ENCODE measurements at places on chromosomes 7 and 10.

DNA sequence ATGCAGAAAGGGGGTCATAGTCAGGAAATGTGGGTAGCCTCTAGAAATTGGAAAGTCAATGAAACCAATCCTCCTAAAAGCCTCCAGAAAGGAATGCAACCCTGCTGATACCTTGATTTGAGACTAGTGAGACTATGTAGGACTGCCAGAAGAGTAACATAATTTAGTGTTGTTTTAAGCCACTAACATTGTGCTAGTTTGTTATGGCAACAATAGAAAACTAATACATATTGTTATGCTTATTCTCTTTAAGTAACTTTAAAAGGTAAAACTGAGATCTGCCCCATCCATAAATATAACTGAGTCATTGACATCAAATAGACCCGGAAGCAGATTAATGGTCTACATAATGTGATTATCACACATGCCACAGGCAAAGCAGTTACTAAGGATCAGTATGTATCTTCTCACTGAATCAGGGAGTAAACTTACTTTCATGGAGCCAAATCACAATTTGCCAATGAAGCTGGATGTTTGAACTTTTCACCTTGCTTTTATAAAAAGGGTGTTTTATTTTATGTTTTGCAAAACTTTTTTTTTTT is 146.4 kb upstream of the TMEM106B start:
- DNase-seq = no peak

DNA sequence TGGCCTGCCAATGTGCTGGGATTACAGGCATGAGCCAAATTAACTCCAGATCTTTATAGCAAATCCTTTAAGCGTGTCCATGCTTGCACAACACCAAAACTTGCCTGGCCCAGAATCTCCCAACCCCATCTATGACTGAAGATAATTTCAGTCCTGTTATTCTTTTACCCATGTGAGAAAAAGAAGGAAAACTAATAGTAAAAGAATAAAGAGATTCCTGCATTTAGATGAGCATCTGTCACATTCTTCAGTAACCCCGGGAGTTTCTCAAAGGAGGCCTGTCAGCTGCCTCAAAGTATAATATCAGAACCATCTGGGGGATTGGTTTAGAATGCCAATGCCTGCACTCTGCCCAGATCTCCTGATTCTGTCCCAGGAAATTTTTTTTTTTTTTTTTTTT is 158.1 kb upstream of the KMT2E start:
- no peak for DNase-seq

DNA sequence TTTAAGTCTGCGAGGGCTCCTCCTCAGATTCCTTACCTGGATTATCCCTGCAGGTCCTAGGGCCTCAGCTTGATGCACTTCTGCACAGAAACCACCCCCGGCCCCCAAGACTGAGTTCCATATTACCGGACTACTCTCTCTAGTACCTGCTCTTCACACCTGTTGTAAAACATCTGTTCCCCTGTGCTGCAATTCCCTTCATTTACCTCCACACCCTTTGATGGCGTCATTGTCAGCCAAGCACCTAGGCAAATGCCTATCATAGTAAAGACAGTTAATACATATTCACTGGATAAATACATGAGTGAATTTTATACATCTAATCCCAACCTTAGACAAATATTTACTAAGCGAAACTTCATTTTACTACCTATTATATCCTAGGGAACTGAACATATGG is 275.5 kb downstream of the PLXDC2 start:
- no peak for DNase-seq

DNA sequence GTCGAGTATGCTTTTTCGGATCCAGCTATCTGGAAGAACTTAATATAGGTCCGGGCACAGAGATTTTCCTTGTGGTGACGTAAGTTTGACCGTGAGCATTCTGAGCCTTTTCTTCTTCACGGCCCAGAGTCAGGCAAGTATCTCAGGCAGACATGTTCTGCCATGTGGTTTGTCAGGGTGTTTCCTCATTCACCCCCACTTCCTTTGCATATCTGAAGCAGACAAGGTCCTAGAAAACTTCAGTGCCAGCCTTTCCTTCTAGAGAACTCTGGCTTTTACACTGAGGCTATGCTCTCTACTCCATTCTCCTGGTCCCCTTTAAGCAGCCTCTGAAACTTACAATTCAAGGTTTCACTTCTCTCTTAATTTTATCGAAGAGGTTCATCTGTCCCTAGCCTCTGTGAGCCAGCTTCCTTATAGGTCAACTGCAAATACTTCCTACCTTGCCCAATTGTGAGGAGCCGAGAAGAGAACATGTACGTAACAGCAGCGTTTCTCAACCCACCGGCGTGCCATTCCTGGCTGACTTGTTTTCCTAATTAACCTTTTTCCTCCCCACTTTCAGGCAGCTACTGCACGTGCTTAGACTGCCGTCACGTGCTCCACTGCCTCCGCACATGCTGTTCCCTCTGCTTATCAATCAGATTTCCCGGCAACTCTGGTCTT is 47.3 kb downstream of the CDCA7L start:
- DNase-seq = no peak

- DNase-seq = no peak
Observed at GRCh38 chr7:121608785-121609184, 212.7 kb upstream of the FAM3C start.

- no peak for DNase-seq
Observed at GRCh38 chr7:126635545-126635944, 617.2 kb downstream of the GRM8 start.

- no peak for DNase-seq
Observed at GRCh38 chr10:100889546-100889945, 23.2 kb upstream of the SLF2 start.

GRCh38 chr7:24501009-24501408 is 72.2 kb upstream of the PALS2 start:
- DNase-seq = no peak

- no peak for DNase-seq
Observed at GRCh38 chr10:34681933-34682332, 133.2 kb downstream of the PARD3 start.

- no peak for DNase-seq
Observed at GRCh38 chr7:4168541-4168940, 513.6 kb upstream of the FOXK1 start.

DNA sequence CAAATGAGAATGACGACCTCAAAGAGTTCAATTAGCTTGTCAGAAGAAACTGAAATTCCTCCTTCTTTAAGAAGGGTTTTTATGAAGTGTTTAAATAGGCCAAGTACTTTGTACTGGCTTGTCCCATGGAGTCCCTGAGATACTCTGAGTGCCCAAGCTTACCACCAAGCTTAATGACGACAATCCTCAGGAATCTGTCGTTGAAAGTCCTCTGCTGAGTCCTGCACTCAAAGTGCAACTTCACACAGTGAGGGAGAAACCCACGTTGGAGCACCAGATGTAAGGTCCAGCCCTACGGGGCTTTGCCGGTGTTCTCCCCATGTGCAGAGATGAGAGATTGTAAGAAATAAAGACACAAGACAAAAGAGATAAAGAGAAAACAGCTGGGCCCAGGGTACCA is 42.8 kb upstream of the AKR1C2 start:
- no peak for DNase-seq

DNA sequence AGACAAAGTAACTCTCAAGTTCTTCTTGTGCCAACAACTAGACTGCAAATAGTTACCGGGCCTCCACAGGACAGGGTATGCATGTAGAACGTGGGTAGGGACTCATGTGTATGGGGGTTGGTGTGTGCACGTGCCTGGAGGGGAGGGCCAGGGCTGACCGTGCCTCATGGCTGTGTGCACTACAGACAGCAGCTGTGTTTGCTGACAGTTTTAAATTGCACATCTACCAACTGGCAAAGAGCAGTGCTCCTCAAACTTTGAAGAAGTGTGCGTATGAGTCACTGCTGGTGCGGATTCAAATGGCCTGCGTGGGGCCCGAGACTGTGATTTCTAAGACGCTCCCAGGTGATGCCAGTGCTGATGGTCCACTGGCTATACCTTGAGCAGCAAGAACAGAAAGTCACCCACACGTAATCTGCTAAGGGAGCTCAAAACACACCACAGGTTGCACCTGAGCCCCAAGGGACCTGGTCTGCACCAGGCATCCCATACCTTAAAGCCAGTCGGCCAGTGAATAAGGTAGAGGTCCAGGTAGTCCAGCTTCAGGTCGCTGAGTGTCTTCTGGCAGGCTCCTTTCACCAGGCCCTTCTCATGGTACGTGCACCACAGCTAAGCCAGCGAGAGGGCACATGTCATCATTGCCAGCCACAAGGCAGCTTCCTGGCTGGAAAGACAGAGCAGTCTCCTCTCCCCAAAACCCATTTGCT is 8.5 kb downstream of the AKR1B1 start:
- no peak for DNase-seq

DNA sequence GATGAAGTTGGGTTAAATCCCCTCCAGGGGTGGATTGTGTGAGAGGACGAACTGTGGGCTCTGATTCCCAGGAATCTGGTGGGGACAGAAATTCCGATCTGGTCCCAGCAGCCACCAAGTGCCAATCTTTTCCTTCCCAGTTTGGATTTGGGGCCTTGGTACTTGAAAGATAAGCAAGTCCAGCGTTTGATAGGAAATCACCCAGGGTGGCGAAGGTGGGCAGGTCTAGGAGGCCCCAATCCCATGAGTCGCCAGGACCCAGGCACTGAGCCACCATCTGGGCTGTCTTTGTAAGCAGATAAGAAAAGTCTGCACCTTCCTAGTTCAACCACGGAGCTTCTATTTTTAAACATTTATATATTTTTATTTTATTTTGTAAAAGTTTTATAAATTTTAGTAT is 122.6 kb upstream of the LSM8 start:
- DNase-seq = no peak

- DNase-seq = no peak
Observed at GRCh38 chr10:51272555-51272954, 198.3 kb downstream of the PRKG1 start.

GRCh38 chr10:120950051-120950561 is 98.9 kb downstream of the WDR11 start:
- no peak for DNase-seq

DNA sequence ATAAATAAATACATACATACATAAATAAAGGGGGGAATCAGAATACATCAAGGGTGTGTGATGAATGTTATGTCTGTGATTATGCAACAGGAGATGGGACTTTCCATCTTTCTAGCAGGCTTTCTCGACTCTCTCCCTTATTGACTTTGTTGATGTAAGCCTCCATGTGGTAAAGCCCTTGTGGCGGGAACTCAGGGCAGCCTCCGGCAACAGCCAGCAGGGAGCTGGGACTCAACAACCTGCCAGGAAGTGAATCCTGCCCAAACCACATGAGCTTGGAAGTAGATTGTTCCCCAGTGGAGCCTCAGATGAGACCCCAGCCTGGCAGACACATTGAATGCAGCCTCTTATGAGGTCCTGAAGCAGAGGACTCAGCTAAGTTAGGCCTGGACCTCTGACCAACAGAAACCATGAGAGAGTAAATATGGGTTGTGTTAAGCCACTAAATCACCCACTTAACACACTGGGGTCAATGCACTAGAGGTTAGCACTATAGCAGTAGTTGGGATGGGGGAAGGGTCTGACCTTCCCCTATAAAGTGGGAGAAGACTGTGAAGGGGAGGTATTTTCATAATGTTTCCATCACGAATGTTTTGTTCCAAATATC is 104.0 kb downstream of the JCAD start:
- no peak for DNase-seq

GRCh38 chr7:151342811-151343210 is 1.2 kb downstream of the NUB1 start:
- no peak for DNase-seq
